ENCODE measurements at places on chromosomes 16 and 17. TPM values are rescaled to one million over a fixed set of nuclear protein-coding genes. Genes with fewer than 3 reads are reported as not detected.

- no peak overlapping the region for H3K27ac ChIP-seq
- no peak overlapping the region for H3K4me3 ChIP-seq
- H3K27me3 ChIP-seq, result no peaks in the 10 kb centered on the region
- H3K4me1 ChIP-seq, result no peaks in the 10 kb centered on the region
These were observed 8.2 kb downstream of the PLD2 start for GRCh38 chr17:4815043-4815675.

DNA sequence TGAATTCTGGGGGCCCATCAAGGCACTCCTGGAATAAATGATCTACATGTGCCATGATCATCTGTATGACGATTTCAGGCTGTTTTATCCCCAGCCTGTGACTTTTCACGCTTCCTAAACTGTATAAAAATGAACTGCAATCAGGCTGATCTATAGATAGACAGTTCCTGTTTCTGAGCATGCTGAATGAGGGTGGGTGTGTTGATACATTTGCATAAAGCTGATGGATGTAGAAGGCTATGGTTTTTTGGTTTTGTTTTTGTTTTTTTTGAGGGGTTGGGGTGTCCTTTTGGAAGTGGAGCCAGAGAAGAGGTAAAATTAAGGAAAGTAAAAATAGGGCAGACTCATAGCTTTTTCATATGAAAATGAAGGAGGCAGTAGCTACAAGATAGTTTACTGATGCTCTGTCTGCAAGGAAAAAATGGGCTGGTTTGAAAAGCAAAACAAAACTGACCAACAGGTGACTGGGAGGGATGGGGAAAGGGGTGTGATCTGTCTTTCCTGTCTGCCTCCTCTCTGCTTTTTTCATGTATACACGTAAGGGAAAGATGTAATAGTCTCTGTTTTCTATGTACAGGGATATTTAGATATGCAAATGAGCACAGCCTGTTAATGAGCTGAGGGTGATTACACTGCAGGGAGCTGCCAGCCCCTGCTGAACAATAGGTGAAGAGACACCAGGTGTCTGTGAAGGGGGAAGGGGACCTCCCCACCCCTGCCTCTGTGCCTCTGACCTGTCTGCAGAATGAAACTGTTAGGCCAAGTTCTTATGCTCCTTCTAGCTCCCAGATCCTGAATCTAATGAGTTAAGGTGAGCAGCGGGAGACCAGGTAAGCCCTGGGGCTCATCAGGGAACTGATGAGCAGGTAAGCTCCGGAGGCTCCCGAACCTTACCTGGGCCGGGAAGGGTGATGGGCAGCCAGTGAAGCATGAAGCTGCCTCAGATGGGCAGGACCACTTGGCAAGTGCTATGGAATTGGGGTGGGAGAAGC, 46.6 kb upstream of the LYRM9 start:
- no peak overlapping the region for H3K27ac ChIP-seq
- H3K36me3 ChIP-seq, result no peaks in the 10 kb centered on the region
- no peak for DNase-seq
- no peak overlapping the region for H3K4me3 ChIP-seq

DNA sequence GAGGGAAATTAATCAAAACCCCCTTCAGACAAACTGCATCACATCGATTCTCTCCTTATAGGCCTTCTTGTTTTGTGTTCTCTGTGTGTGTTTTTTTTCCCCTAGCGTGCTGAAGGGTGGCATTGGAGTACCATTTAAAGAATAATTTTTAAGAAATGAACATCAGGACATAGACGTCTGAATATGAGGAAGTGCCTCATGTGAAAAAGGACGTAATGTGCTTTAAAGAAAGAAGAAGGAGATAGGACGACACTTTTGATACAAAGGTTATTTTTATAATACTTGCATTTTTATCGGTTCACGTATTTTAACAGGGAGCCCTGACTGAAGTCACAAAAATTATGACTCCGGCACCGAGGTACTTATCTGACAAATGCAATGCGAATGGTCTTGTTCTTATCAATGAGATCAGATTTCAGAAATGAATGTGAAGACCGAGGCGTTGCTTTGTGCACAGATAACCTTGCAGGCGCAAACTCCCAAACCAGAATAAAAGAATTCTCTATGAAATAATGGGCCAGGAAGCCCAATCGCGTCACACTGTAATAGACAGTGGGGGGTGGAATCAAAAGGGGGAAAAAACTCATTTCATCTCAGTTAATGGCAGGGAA, 606.3 kb downstream of the MAF start:
- H3K4me1 ChIP-seq, result peaks cover 6% of the 10 kb centered on the region
- no peak overlapping the region for H3K4me3 ChIP-seq
- H3K27me3 ChIP-seq, result peaks cover 38% of the 10 kb centered on the region
- H3K27ac ChIP-seq, result no peak overlapping the region
- no peak for DNase-seq

GRCh38 chr17:34424814-34425491, 61.9 kb upstream of the CCL1 start:
- H3K27me3 ChIP-seq, result peaks cover 16% of the 10 kb centered on the region
- H3K4me3 ChIP-seq, result no peak overlapping the region
- H3K36me3 ChIP-seq, result no peaks in the 10 kb centered on the region
- H3K27ac ChIP-seq, result no peak overlapping the region
- H3K4me1 ChIP-seq, result peaks cover 4% of the 10 kb centered on the region

Gene ASPHD1
- 0.18 TPM for total RNA-seq

Gene AXIN2
- total RNA-seq, result 2.4 TPM

Gene SDR42E1
- total RNA-seq, result 0.92 TPM

Gene MYH8
- total RNA-seq, result not detected

Gene CA5A
- not detected for total RNA-seq

Gene ZFP1
- total RNA-seq, result 14.7 TPM

Gene CDRT15L2
- not detected for total RNA-seq

Gene PPP1R9B
- total RNA-seq, result 56.6 TPM
